Stromal cell of bone marrow (primary cell): ENCODE measurements at places on chromosomes 4 and X.

- no peak for DNase-seq
Measured at GRCh38 chr4:81523672-81524327, 52.1 kb upstream of the RASGEF1B start.

DNA sequence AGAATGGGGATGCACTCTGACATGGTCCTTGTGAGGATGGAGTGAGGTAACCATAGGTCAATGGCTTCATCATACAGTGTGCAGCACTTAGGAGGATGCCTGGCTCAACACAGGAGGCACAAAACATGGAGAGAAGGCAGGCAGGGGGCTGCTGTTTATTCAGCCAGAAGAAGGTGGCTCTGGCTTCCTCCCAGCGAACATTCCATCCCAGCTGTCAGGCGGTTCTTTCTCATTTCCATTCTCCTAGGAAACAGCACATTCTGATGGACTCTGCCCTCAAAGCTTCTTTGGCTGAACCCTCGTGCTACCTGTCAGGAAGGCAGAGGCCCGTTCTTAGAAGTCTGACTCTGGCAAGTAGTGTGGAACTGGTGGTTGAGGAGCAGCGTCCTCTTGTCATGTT lies 18.6 kb downstream of the STK32B start:
- DNase-seq = no peak

DNA sequence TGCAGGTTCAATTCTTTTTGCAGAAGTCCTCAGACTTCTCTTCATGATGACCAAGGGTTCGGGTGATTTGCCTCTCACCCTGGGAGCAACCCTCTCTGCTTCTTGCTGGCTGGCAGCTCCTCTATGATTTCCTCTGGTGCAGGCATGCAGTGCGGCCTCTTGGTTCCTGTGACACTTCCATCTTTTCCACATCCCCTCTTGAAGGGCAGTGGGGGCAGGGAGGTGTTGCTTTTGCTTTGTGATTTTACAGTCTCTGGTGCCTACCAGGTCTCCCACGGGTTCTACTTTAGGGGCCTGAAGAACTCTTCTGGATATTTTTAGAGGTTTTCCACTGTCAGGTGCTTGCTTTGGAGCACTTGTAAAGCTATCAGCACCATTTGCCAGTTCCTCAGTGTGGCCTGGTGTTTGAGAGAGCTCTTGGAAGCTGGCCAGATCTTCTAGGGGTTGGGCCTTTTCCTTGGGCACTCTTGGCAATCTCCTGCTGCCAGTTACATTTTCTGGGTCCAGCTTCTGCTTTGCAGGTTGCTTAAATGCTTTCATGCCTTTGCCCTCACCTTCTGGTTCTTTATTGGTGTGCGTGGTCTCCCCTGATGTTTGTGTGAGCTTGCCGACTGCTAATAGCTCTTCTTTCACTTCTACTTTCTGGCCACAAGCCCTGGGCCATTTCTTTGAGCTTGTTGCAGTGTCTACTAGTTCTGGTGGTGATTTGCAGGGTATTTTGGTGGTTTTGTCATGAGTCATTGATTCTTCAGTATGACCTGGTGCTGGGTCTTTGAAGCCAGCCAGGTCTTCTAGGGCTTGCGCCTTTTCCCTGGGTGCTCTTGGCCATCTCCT lies 11.5 kb upstream of the CHST7 start:
- DNase-seq = no peak

GRCh38 chr4:55121246-55121645 lies 4.1 kb downstream of the KDR start:
- DNase-seq = no peak

- no peak for DNase-seq
Measured at GRCh38 chr4:30962939-30963338, 242.8 kb downstream of the PCDH7 start.

- peak; percentile 18 for DNase-seq
Measured at GRCh38 chr4:157143369-157143768, 67.4 kb downstream of the GLRB start.

GRCh38 chr4:23041501-23041900 lies 348.8 kb downstream of the GBA3 start:
- no peak for DNase-seq

GRCh38 chrX:14956813-14957582 lies 83.8 kb downstream of the MOSPD2 start:
- DNase-seq = no peak

DNA sequence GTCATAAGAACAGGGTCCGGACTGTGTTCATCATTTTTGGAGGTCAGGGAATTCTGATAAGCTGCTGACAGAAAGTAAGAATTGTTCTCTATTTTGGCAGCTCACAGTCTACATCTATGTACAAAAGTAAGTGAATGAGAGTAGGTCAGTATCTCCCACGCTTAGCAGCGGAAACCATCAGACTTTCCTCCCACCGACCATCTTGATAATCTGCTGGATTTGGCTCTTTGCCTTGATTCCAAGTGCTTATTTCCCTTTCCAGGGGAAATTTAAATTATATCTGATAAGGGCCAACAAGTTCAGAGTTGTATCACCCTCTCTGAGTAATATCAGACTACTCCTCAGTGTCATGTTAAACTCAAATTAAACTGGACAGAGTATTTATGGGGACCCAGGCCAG lies 118.0 kb downstream of the CAMK2D start:
- DNase-seq = no peak

DNA sequence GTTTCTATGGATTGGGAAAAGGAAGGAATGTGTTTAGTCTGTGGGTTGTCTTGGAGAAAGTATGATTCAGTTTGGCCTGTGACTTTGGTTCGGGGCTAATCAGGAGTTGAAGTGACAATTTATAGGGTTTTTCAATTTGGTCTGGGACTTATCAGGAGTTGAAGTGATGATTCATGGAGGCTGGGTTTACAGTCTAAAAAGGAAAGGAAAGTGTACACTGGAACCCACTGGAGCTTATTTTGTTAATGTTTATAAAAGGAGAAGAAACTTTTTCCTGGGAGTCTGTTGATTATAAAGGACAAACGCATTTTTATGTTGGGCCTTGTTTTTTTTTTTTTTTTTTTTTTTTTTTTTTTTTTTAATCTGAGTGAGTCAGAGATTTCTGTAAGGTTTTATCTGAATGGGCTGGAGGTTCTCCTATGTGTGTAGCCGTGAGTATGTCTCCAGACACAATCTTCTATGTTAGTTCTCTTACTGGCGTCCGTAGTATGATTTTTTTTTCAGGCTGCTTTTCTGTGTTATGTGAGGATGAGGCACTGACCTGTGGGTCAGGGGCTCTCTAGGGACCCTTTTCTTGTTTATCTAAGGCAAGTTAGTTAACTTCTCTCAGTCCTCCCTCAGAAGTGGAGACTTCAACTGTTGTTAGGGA lies 33.0 kb upstream of the RAB9B start:
- no peak for DNase-seq

DNA sequence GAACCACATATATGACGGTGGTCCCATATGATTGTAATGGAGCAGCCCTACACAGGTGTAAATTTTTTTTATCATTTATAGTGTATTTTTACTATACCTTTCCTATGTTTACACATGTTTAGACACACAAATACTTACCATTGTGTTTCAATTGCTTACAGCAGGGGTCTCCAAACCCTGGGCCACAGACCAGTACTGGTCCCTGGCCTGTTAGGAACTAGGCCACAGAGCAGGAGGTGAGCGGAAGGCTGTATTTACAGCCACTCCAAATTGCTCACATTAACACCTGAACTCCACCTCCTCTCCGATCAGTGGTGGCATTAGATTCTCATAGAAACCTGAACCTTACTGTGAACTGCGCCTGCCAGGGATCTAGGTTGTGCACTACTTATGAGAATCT lies 201.8 kb upstream of the NDST4 start:
- no peak for DNase-seq

- DNase-seq = no peak
Measured at GRCh38 chr4:183969596-183969995, 64.5 kb downstream of the STOX2 start.

DNA sequence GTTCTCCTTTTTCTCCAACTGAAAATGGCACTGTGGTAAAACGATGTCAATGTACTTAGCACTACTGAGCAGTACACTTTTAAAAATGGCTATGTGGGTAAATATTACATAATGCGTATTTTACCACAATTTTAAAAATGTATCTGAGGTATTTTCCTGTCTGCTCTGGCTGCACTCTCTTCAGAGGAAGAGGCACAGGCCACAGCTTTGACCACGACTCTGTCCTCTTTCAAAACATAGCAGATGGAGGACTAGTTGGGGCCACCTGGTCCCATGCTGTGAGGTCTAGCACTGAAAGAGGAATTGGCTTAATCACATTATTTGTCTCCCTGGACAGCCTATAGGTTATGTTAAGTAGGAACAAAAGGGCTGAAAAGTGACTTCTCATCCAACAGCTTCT lies 5.2 kb downstream of the KCNE5 start:
- DNase-seq = no peak
